ENCODE measurements at places on chromosomes 5 and 9.

- DNase-seq, result no peak
Observed at GRCh38 chr5:157828105-157828943, 30.6 kb downstream of the CLINT1 start.

GRCh38 chr9:94895668-94896067 lies 169.2 kb downstream of the AOPEP start:
- DNase-seq, result no peak

DNA sequence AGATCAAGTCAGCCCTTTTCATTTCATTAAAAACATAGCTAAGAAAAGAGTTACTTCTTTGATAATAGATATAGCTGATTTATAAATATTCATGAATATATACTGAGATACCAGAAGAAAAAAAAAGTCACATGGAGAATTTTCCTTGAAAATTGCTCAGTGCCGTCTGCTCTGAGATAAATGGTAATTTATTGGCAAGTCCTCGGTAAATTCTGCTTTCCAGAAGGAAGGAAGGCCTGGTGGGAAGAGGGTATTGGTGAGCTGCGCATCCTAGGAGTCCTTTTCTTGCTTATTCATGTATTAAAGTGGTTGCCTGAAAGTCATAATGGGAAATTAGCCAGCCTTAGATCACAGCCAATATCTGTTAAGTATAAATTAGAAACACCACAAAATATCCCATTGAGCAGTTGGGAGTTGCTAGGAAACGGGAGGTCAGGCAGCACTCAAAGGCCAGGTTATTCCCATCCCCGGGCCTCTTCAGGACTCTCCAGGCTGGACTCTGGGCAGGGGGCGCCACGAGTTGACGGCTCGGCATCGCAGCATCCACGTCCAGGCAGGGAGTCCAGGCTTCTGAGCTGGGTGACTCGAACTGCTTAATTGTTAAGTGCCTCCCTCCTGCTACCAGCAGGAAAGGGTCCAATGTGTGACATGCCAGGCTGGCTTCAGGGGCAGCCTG lies 116.7 kb upstream of the RETREG1 start:
- no peak for DNase-seq

GRCh38 chr9:16925426-16925825 lies 55.0 kb upstream of the BNC2 start:
- no peak for DNase-seq

DNA sequence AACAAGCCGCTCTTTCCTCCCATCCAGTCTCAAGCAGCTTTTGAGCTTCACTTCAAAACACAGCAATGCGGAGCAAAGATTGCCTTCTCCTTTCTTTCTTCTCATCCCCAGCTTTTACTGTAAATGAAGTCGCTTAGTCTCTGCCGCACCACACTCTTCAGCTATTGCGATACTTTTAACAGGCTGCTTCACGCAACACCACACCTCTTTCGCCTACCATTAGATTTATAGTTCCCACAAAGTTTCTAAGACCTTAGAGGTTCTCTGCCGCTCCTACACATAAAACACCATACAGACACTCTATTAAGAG lies 711 bp downstream of the PGGT1B start:
- DNase-seq, result no peak

- no peak for DNase-seq
Observed at GRCh38 chr9:28650327-28650726, 1077.0 kb upstream of the C9orf72 start.

GRCh38 chr9:134377976-134378375 lies 51.7 kb downstream of the RXRA start:
- DNase-seq, result no peak

- no peak for DNase-seq
Observed at GRCh38 chr9:93308158-93308602, 124.2 kb downstream of the WNK2 start.

GRCh38 chr9:87880683-87881082 lies 2.0 kb upstream of the SPATA31E1 start:
- DNase-seq, result no peak

GRCh38 chr9:116377179-116377798 lies 223.7 kb downstream of the PAPPA start:
- DNase-seq, result peak; percentile 56

DNA sequence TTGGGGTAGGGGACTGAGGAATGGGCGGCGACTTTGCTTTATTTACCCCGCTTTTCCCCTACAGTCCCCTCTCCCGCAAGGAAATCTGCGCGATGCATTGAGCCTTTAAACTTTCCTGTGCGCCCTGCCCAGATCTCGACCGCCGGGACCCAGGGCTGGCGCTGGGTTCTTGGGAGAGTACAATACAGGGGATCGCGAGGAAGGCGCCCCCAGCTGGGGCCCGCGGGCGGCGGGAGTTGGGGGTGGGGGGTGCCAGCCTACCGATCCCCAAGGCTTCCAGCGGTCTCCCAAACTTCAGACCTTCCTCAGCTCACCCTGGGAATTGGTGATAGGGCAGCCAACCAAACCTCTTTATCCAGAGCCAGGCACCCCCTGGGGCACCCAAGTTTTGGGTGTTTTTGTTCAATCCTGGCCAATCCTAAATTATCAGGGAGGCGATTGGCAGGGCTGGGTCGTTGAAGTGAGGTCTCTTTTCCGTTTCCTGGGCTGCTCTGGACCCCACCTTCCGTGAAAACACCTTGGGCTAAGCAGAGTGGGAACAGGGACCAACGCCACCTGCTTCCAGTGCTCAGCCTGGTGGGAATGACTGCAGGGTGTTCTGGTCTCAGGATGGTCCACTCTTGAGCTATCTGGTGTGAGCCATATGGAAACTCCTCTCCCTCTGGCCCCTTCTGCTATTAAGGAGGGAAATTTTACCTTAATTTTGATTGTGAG lies 51.4 kb upstream of the DAB2IP start:
- DNase-seq, result no peak

DNA sequence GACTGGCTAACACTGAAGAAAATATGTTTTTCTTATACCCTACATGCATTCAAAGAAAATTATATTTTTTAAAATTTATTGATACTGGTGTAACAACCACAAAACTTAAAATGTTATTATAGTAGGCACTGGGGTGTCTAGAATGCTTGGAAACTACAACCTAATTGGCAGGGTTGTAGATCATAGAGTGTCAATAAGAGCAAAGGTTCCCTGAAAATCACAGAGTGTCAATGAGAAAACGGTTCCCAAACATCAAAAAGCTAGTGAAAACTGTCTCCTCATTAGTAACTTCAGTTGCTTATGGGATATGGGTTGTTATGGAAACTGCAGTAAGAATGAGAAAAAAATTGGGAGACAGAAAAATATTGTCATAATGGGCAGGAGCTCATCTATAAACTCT lies 214.4 kb upstream of the CCNG1 start:
- DNase-seq, result no peak

DNA sequence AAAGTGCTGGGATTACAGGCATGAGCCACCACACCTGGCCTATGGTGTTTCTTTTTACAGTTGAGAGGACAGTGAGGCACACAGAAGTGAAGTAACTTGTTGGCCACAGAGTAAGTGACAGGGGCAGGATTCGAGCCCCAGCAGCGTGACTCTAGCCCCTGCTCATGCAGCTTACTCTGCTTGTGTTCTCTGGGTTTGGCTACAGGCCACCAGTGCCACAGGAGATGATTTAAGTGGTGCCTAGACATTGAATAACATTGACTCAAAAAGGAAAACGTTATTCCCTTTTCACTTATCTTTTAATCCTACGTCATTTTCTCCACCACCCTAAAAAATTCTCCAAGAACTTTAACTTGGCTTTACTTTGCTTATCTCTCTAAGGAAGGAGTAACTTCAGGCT lies 61.4 kb downstream of the SNX24 start:
- DNase-seq, result no peak
